Psoas muscle (tissue), 8 donors: ENCODE measurements at places on chromosomes 12 and 14. TPM values are rescaled to one million over a fixed set of nuclear protein-coding genes. Genes with fewer than 3 reads are reported as not detected.

The RTN1 gene
- total RNA-seq, result 0.96 TPM

The SLC39A2 gene
- total RNA-seq, result not detected

The PMEL gene
- total RNA-seq, result 0.37 TPM

GRCh38 chr14:96663491-96664067, 133.6 kb upstream of the VRK1 start:
- DNase-seq, result no peak

The COL2A1 gene
- not detected for total RNA-seq

DNA sequence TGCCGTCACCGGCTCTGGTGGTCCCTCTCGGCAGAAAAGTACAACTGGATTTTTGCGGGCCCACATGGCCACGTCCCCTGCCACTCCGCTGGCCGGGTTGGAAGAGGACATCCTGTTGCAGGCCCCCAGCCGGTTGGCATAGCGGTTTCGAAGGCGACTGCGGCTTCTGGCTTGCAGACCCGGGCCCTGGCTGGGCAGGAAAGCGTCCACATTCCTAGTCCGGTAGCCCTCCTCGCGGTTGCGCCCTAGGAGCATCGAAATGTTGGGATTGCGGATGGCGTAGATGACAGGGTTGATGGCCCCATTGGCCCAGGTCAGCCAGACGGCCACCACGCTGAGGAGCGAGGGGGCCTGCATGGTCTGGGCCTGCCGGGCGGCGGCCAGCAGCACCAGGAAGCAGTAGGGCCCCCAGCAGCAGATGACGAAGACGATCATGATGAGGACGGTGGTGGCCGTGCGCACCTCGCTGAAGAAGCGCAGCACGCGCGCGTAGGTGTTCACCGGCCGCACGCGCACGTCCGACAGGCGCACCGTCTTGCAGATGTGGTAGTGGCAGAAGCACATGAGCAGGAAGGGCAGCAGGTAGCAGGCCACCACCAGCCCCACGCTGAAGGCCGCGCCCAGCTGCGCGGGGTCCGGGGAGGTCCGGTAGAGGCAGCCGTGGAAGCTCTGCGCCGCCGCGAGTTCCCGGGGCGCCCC, 1.2 kb downstream of the GPR135 start:
- peak; percentile 48 for DNase-seq

DNA sequence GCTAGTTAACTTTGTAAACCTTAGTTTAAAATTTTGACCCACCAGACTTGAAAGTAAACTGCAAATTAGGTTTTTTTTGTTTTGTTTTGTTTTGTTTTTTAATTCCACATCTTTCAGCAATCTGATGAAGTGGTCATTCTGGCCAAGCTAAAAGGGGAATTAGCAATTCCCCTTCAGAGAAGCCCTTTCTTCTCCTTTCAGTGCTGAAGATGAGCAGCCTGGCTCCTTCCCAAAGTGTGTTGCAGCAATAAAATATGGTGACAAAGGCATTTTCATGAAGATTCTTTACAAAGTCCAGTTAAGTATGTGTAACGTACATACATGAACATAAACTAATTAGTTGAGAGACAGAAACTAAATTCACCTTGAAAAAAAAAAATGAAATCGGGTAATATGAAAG, 380.1 kb downstream of the NOVA1 start:
- no peak for DNase-seq

The SSTR1 gene
- 0.60 TPM for total RNA-seq

- no peak for DNase-seq
Measured at GRCh38 chr14:101878211-101878821, 86.1 kb upstream of the DYNC1H1 start.

DNA sequence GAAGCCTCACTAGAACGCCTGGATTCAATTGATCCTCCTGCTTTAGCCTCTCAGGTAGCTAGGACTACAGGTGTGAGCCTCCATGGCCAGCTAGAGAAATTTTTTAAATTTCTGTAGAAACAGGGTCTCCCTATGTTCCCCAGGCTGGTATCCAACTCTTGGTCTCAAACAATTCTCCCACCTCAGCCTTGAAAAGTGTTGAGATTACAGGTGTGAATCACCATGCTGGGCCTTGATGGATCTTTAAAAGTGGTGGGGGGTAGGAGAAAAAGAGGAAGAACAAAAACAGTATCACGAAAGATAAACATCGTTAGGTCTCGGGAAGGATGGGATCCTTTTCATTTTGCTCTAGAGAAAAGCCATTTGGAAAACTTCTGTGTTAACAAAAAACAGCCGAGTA, 4.5 kb downstream of the GYS2 start:
- DNase-seq, result no peak

The CCDC38 gene
- 0.08 TPM for total RNA-seq

The PIWIL1 gene
- total RNA-seq, result not detected

- DNase-seq, result no peak
Measured at GRCh38 chr12:50636505-50636904, 127.4 kb upstream of the ATF1 start.

GRCh38 chr14:68374682-68375081, 418.2 kb downstream of the ZFP36L1 start:
- no peak for DNase-seq

The TEX22 gene
- not detected for total RNA-seq

The VRTN gene
- total RNA-seq, result not detected

DNA sequence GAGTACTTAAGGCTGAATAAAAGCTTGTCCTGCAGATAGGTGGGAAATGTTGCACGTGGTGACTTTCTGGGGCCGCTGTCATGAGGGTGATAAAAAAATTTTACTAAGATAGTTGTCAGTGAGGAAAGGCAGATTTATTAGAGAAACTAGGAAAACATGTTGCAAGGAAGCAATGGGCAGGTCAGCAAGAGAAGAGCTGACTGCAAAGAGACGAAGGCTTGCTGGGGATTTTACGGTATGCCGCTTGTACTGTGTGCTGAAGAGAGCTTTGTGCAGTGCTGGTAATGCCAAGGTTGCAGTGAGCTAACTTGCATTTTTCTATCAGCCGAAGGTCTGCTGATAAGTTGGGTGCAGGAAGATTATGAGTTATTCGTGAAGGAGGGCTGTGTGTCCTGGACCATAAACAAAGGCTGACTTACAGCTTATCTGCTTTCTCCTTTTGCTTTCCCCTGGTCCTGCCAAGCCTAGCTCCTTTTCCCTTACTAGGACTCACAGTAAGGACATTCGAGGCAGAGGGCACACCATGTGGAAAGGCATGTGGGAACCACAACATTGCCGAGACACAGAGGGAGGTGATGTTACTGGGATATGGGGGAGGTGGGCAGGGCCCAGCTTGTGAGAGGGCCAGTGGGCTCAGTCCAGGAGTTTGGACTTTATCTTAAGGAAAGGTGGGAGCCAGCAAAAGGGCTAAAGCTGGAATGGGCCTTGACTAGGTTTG, 7.4 kb upstream of the CCDC88C start:
- no peak for DNase-seq

DNA sequence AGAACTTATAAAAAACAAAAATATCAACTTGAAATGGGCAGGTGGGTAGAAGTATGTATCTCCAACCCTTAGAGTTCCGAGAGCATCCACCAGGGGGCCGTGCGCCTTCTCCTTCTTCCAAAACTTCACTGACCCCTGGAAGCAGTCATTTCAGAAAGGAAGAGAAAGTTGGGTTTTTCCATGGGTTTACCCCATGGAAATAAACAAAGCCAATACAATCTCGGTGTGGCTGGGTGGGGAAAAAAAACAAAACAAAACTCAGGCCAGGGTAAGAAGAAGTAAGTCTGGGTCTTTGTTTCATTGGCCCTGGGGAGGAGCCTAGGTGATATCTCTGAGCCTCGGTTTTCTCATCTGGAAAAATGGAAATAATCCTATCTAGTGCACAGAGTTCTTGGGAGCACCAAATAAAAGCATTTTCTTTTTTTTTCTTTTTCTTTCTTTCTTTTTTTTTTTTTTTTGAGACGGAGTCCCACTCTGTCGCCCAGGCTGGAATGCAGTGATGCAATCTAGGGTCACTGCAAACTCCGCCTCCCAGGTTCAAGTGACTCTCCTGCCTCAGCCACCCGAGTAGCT, 33.6 kb upstream of the HNF1A start:
- peak; percentile 58 for DNase-seq

DNA sequence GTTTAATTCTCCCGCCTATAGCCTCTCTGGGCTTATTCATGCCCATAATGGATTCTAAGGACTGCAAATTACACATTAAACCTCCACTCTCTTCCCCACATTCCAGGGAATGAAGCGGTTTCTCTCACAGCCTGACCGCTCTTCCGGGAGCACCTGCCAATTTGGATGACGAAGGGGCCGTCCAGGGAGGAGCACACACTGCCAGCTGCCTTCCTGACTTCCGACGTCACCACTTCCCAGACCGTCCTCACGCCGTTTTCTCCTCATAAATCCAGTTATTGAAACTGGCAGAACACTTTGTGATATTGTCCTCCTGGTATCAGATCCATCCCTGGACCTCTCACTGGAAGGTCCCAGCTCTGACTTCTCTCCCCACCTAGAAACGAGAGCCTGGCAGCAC, 87.6 kb downstream of the GCH1 start:
- DNase-seq, result peak; percentile 61

GRCh38 chr14:50060871-50061663, 55.3 kb downstream of the VCPKMT start:
- DNase-seq, result peak; percentile 67

DNA sequence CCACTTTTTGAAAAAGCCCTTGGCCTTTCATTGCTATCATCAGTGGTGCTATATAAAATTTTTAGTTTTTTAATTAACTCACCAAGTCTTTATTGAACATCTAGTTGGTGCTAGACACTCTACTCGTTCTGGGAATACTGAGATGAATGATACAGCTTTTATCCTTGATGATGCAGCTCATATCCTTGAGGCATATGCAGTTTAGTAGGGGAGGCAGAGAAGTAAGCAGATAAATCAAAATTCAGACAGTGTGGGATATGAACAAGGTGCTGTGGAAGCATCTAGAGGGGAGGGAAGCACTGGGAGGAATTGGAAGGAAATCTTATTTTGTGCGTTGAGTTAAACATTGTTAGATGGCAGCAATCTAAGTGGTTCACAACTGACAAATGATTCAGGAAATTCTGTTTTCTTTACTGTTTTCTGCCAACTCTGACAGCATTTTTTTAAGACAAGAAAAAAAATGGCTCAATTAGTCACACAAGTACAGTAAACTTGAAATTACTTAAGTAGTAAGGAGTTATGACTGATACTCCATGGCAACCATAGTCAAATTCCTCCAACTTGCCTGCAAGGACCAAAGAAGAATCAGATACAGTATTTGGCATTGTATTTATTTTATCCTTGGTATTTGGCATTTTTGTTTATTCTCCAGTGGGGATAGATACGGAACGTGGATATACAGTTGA, 119.2 kb downstream of the TMTC2 start:
- DNase-seq, result no peak

The SLC25A47 gene
- not detected for total RNA-seq

The IKBIP gene
- total RNA-seq, result 3.6 TPM

The GCH1 gene
- 1.4 TPM for total RNA-seq

DNA sequence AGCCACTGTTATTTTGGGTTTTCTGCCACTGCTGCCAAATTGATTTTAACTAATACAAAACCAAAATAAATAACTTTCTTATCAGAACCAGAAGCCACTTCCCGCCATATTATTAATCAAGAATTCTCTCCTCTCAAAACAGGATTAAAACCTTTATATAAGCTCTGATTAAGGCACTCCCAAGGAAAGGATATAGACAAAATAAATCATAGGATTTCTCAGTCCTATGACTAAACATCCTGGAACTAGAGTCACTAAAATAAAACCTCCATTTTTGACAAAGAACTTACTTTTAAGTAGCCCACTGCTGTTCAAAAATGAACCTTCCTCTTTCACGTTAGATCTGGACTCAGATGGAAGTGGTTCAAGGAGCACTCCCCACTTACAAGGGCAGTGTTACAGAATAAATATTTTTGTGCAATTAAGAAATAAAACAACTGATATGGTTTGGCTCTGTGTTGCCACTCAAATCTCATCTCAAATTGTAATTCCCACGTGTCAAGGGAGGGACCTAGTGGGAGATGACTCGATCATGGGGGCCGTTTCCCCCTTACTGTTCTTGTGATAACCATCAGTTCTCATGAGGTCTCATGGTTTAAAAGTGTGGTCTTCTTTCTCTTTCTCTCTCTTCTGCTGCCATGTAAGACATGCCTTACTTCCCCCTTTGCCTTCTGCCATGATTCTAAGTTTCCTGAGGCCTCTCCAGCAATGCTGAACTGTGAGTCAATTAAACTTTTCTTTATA, 26.4 kb downstream of the GXYLT1 start:
- DNase-seq, result no peak

DNA sequence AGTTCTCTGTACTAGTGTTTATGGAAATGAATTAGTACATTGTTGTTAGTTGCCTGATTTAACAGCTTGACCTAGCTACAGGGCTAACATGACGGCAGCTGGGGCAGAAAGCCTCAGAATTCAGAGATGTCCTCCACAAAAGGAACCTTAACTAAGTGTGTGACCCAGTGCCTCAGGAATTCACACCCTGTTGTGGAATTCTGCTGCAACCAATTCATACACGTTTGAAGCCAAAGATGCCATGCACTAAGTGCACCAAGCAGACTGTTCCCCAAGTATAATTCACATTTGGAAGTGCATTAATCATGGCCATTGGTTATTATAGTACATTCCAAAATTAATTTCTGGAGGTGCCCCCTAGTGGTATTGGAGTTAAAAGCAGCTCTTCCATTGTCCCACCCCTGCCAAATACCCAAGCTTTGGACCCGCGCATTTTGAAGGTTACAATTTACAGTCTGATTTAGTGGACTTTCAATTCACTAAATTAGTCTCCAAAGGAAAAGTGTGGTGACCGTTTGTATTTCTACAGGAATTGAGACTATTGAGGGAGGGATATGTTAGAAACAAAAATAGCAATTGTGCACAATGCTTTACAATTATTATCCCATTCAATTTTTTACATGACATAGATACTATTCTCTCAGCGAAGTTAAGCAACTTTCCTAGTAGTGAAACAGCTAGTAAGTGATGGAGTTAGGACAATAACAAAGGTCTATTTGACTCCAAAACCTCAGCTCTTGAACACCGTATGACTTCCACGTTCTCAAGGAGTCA, 85.9 kb downstream of the PAX9 start:
- DNase-seq, result no peak

DNA sequence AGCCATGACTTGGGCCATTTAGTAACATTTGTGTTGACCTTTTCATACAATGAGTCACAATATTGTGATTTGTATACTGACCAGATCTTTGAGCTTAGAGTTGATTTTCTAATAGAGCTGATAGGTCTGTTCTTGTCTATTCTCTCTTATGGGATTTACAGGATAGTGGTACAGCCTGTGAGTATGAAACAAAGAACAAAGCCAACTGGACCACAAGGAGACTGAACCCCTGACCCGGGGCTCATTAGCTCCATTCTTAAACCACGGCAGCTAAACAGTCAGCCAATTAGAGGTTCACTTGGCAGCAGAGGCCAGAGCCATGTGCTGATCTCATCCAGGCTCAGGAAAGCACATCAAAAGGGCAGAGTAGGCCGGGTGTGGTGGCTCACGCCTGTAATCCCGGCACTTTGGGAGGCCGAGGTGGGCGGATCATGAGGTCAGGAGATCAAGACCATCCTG, 59.1 kb upstream of the GNPNAT1 start:
- no peak for DNase-seq

GRCh38 chr14:52694761-52695480, 437 bp downstream of the ERO1A start:
- no peak for DNase-seq

- DNase-seq, result no peak
Measured at GRCh38 chr14:54278087-54278486, 118.7 kb upstream of the CDKN3 start.

GRCh38 chr12:14153803-14154202, 172.4 kb upstream of the GRIN2B start:
- no peak for DNase-seq

- no peak for DNase-seq
Measured at GRCh38 chr12:112103758-112104503, 4.7 kb downstream of the NAA25 start.

- no peak for DNase-seq
Measured at GRCh38 chr14:59085207-59085739, 103.2 kb upstream of the DAAM1 start.

The GLT8D2 gene
- 0.71 TPM for total RNA-seq

- DNase-seq, result no peak
Measured at GRCh38 chr14:85811340-85811739, 281.4 kb downstream of the FLRT2 start.
